ENCODE measurements at places on chromosomes 4 and X.

DNA sequence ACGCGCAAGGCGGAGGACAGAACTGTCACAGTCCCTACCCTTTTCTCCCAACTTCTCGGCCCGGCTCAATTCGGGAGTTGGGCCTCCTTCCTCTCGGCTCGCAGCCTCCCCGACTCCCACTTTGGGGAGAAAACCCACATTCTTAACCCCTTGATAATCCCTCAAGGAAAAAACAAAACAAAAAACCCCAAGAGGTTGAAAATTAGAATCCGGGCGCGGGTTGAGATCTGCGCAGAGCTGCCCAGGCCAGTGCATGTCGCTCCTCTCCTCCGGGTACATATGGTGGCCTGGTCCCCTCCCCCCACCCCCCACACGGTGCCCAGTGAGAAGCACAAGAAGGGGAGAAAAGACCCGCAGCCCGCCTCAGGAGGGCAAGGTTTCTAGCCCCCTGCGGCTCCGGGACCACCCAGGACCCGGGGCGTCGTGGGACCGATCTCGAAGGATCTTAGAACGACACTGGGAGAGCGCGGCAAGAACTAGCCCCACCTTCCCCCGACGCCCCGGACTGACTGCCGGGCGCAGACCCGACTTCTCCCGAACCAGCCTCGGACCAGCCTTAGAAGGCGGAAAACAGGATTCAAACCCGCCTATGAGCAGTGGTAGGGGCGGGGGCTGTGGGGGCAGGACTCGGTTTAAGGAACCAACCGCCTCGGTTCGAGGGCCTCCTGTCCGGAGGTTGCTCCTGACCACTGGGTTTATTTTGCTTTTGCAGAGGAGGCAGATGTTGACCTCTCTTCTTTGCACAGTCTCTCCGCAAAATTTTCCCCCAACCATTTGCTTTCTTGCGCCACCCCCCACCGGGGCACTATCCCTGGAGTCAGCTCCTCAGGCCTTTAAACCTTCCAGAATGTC lies 2.5 kb upstream of the PDGFRA start:
- no peak for DNase-seq

GRCh38 chr4:76991161-76991660 lies 41.7 kb downstream of the SEPTIN11 start:
- no peak for DNase-seq

DNA sequence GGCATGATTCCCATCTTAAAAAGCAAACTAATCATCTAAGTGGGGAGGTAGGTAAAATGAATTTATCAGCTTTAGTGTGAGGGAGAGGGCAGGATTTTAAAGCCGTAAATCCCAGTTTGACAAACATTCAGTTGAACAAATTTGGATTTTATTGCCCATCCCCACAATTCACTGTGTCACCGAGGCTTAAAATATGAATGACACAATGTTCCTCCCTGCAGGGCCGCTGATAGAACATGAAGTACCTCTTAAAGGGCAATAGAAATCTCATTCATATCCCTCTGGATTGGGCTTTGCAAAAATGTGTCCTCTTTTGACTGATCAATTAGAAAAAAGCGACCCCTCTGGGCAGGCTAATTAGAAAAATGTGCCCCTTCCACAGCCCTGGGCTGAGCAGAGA lies 45.5 kb upstream of the SMAD1 start:
- DNase-seq: no peak

- no peak for DNase-seq
Observed at GRCh38 chr4:122423246-122423645, 33.3 kb downstream of the IL2 start.

GRCh38 chrX:16851421-16851820 lies 18.7 kb downstream of the RBBP7 start:
- DNase-seq: no peak
